ENCODE measurements at places on chromosomes 3 and 15.

GRCh38 chr3:96213393-96213792, 601.0 kb upstream of the EPHA6 start:
- no peak for DNase-seq

DNA sequence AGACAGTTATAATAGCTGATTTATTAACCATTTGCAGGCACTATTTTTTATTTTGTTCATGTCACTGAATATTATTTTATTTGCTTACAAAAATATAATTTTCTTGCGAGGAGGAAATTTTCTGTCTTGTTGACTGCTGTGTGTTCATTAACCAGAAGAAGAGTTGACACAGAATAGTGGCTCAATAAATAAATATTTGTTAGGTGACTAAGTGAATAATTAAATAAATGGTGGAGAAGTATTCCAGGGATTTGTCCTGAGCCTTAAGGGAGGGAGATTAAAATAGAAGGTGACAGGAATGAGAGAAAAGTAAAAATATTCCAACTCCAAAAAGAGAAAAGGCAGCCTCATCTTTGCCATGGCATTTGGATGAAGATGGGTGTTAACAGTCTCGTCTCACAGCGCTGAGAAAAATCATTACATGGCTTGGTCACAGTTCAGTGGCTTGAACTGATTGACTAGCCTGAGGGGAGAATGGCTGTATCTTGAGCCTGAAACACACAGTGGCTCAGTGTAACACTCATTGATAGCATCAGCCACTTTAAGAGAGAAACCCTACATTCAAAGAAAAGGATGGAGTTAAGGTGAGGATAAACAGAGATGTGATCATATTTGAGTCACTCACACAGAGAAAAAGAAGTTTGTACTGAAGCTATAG, 449.9 kb upstream of the NAALADL2 start:
- DNase-seq, result no peak

DNA sequence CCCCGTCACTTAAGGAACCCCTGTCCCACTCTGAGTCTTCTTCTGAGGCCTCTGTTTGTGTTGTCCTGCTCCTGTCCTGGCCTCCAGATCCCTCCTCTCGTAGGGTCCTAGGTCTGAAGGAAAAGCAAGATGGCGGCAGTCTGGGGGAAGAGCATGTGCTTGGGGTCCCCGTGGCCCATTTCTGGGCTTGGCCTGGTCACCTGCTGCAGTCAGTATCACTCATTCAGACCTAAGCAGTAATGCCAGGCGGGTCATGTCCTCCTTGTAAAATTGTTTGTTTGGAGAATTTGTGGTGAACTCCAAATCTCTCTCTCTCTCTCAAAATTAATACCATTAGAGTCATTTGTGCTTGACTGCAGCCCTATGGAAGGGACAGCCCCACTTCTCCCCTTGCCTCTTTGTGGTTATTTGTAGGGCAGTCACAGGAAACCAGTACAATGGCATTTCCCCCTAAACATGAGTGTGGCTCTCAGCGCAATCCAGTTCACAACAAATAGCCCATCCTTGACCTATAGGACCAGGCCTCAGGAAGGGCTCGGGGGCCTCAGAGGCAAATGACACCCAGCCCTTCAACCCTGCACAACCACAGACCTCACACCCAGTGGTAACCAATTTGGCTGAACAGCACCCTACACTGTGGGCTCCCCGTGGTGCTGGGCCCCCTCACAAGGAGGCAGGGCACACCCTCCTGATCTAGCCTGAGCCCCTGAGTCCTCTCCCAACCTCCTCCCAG, 173.5 kb downstream of the OR4M2 start:
- no peak for DNase-seq

DNA sequence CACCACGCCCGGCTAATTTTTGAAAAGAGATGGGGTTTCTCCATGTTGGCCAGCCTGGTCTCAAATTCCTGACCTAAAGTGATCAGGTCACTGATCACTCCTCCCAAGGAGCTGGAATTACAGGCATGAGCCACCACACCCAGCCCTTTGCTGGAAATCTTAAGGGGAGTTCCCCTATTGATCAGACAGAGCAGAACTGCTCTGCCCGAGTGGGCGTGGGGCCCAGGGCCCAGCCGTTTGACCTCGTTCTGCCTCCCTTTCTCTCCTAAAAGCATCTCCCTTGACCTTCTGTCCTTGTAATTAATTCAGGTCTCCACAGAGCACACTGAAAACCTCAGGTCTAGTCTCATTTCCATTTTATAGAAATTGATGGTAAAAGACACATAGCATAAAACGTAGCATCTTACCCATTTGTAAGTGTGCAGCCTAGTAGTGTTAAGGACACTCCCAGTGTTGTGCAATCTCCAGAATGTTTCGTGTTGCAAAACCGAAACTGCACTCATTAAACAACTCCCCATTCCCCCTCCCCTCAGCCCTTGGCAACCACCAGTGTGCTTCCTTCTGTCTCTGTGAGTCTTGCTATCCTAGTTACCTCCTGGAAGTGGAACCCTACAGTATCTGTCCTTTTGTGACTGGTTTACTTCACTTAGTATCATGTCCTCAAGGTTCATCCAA, 89.3 kb downstream of the SLCO3A1 start:
- peak; percentile 86 for DNase-seq

- no peak for DNase-seq
Measured at GRCh38 chr15:95799286-95800200, 531.0 kb upstream of the NR2F2 start.

GRCh38 chr15:101394654-101395053, 94.9 kb downstream of the PCSK6 start:
- DNase-seq, result no peak
